Right renal cortex interstitium (tissue), 3 donors: ENCODE measurements at places on chromosomes 4 and X. TPM values are rescaled to one million over a fixed set of nuclear protein-coding genes. Genes with fewer than 3 reads are reported as not detected.

DNA sequence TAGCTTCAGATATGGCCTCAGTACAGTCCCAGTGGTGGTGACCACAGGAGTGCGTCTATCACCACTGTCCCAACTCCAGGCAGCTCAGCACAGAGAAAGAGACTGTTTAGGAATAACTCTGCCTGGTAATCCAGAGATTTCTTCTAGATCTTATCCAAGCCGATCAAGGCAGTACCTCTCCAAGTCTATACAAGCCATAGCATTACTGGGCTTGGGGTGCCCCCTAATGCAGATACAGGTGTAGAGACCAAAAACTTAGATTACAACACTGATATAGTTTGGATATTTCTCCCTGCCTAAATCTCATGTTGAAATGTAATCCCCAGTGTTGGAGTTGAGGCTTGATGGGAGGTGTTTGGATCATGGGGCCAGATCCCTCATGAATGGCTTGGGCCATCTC, 100.9 kb downstream of the PTCHD1 start:
- no peak for DNase-seq

DNA sequence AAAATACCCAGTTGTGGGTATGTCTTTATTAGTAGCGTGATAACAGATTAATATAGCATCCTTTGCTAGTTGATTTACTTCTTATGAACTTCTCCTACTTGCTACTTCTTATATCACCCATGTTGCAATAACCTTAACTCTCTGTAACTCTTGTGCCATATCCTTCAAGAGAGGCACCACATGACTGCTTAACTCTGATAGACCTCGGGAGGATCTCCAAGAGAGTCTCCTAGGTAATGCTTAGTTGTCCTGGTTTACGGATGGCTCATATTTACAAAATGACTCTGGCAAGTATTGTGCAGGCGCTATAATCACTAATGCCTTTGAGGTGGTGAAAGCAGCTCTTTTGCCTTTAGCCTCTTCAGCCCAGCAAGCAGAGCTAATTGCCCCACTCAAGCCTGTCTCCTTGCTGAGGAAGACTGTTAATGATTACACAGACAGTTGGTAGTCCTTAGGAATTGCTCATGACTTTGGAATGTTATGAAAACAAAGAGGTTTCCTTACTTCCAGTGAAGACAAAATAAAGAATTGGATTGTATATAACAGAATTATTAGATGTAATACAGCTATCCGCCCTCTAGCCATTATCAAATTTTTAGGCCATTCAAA, 1305.8 kb downstream of the PCDH7 start:
- DNase-seq: no peak

- no peak for DNase-seq
Observed at GRCh38 chr4:41763729-41764128, 15.2 kb upstream of the PHOX2B start.

GRCh38 chrX:109774706-109775105, 41.6 kb upstream of the ACSL4 start:
- DNase-seq: no peak

DNA sequence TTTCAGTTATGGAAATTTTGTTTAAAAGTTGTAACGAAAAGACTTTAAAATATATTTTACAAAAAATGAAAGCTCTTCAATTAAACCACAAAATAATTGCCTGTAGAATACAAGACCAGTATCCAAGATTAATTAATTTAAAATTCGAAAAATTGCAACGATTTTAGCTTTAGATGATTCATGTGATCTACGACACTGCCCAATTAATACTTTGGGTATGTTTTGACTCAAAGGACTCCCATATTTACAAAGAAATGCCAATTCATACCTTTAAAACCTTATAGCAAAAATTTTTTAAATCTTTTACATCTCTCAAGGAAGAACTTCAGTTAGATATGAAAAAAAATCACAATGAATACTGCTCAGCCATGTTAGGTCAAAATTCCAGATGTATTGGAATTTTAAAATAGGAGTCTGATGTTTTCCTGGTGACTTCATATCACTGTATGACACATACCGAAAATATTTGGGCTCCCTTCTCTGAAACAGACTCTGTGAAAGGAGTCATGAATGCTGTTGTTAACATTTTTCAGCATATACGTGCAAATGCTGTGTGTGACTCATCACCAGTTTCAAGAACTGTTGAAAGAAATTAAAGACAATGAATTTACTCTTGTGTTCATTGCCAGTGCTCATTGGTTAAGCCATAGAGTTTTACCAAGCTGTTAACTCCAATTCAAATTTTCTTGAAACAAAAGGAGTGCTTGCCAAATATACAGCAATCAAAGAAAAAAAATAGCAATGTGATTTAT, 13.8 kb upstream of the SMS start:
- no peak for DNase-seq

DNA sequence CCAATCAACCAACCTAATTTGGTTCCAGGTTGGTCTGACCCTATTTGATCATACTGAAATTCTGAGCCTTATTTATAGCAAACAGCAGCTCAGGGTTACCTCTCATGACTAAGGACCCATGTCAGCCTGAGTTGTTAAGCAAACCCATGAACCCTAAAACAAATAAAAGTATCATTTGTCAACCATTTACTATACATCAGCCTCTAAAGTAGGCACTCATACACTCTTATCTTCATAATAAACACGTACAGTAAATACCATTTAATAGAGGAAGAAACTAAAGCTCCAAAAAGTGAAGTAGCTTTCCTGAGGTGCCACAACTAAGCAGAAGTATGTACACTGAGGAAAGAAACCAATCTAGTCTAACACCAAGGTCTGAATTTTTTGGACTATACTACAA, 25.2 kb downstream of the MANBA start:
- no peak for DNase-seq

GRCh38 chr4:176492646-176493302, 173.0 kb downstream of the SPCS3 start:
- DNase-seq: no peak

The BCORL1 gene
- 17.5 TPM for polyA plus RNA-seq
